ENCODE measurements at places on chromosomes 6 and 20.

- DNase-seq, result no peak
Observed at GRCh38 chr6:126118058-126118755, 131.9 kb downstream of the TRMT11 start.

- DNase-seq, result no peak
Observed at GRCh38 chr6:53765270-53765669, 29.5 kb upstream of the LRRC1 start.

GRCh38 chr20:53163486-53163885 is 191.3 kb downstream of the TSHZ2 start:
- no peak for DNase-seq

- DNase-seq, result no peak
Observed at GRCh38 chr6:68458447-68458846, 176.6 kb upstream of the ADGRB3 start.

- no peak for DNase-seq
Observed at GRCh38 chr6:144564202-144564601, 279.1 kb downstream of the UTRN start.

GRCh38 chr6:133240511-133241085 is 559 bp upstream of the EYA4 start:
- no peak for DNase-seq

GRCh38 chr20:62500237-62500864 is 24.6 kb upstream of the GATA5 start:
- DNase-seq, result peak; percentile 77

DNA sequence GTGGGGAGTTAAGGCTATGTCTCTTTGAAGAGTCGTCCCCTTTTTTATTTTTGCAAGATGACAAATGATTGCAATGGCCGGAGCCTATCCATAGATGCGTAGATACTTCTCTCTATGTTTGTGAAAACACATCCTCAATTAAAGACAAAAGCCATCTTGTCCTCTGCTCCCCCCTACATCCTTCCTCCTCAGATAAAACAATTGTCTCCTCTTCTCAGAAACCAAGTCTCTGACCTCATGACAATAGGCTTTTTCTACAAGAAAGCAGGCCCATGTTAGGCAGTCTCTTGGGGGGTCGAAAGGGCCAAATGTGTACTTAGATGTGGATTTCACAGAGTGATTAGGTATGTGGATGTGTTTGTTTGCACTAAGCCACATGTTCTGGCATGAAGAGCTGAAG is 51.1 kb upstream of the SSTR4 start:
- no peak for DNase-seq

DNA sequence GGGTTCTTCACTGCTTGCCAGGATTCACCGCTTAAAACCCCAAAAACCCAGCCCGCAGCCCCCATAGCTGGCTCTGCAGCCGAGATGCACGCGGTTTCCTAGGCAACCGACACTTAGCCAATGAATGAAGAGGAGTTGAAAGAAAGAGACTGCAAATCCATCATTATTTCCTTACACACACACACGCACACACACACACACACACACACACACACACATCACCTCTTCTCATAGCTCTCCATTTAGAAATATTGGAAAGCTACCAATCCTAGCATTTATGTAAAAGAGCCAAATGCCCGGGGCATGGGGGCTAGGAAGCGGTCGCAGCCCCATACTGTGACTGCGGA is 3.4 kb upstream of the TUBB2B start:
- DNase-seq, result peak; percentile 70

DNA sequence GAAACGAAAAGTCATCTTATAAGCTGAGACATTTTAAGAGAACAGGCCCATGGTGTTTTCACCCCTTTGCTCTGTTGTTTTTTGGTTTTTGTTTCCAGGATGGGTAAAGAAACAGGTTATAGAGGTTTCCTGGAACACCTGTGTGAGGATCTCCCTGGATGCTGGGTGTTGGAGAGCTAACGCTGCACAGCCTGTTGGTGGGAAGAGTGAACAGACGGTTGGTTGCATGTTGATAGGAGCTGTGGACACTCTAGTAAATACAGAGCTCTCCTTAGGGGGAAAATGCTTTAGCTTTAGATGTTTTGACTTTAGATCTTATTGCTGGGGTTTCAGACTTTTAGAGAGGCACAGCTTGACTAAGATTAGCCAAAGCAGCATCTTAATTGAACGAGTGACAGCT is 235.2 kb downstream of the SOX4 start:
- no peak for DNase-seq

DNA sequence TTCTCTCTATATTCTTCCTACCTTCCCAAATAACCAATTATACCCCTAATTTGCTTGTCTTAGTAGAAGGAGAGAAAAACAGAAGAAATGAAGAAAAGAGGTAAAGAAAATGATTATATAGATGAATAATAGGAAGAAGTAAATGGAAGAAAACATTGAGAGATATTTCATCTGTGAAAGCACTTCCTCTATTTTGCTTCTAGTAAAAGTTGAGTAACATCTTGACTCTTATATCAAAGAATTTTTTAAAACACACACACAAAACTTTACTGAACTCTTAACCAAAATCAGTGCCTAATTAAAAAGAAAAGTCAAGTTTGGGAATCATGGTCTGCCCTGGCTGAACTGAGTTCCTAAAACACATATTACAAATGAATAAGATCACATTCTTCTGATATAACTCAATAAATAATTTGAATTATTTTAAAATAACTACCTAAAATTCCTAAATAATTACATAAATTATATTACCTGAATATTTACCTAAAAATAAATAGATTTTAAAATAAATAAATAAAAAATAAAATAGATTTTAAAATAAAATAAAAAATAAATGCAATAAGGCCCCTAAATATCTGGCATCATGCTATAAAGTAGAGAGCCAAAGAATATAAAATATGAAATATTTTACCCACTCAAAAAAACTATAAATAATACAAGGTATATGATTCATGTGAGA is 8.8 kb downstream of the SLC17A2 start:
- no peak for DNase-seq

- DNase-seq, result no peak
Observed at GRCh38 chr6:169907419-169908115, 156.1 kb downstream of the ERMARD start.

GRCh38 chr20:35187584-35188190 is 15.8 kb downstream of the PROCR start:
- no peak for DNase-seq

DNA sequence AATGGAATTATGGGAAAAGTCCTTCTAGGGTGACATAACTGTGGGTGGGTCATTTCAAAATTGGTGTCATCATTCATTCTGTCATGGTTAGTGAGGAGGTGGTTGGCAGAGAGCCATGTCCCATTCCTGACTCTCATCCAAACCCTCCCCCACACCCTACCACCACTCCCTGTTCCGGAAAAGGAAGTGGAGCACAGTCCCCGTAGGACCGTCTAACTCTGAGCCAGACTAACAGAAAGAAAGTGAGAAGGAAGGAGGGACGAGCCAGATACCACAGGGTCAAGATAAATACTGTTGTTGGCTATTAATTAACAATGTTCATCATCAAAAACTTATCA is 4.8 kb downstream of the TRIM10 start:
- DNase-seq, result no peak

DNA sequence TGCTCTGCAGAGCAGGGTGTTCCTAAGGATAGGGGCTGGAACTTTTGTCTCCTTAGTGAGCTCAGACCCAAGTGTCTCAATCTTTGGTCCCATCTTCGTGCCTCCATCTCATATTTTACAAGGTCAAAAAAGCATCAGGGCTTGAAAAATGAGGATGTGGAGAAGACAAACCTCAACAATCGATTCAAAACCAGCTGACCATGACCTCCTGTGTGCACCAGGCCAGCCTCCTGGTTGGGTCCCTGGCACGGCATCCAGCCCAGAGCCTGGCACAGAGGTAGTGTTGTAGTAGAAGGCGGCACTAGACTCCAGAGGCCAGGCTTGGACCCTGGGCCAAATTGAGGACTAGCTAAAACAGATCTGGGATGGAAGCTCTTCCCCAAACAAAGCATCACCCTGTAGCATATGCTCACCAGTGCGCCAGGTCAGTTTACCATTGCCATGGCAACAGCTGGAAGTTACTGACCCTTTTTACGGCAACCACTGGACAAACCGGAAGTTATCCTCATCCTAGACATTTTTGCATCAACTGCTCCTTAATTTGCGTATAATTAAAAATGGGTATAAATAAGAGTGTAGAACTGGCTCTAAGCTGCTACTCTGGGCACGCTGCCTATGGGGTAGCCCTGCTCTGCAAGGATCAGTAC is 69.3 kb upstream of the BLCAP start:
- peak; percentile 42 for DNase-seq
